Left cardiac atrium (tissue), 4 donors: ENCODE measurements at places on chromosomes 2 and 18. TPM values are rescaled to one million over a fixed set of nuclear protein-coding genes. Genes with fewer than 3 reads are reported as not detected.

Gene SF3B6
- 56.7 TPM for total RNA-seq

DNA sequence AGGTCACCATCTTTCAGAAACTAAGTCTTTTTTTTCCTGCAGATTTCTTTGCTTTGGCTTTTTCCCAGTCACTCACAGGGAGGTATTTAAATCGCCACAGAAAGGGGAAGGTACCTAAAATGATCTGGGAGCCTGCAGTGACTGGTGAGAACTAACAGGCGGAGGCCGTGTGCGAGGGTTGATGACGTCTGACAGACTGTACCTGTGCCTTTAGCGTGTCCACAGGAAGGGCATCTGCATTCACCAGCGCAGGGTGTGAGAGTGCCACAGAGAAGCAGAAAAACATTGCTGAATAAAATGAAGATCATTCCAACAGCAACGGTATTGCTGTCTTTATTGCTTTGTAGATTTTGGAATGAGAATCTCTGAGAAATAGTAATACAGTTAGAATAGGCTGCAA lies 5.7 kb downstream of the CTDP1 start:
- DNase-seq: no peak

GRCh38 chr2:25829377-25829704 lies 48.9 kb downstream of the ASXL2 start:
- no peak for DNase-seq

DNA sequence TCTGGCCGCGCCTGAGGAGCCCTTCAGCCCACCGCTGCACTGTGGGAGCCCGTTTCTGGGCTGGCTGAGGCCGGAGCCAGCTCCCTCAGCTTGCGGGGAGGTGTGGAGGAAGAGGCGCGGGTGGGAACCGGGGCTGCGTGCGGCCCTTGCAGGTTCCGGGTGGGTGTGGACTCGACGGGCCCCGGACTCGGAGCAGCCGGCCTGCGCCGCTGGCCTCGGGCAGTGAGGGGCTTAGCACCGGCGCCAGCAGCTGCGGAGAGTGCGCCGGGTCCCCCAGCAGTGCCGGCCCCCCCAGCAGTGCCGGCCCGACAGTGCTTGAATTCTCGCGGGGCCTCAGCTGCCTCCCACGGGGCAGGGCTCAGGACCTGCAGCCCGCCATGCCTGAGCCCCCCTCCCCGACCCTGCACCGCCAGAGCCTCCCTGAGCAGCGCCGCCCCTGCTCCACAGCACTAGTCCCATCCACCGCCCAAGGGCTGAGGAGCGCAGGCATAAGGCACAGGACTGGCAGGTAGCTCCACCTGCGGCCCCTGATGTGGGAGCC lies 534.2 kb downstream of the ZNF804A start:
- no peak for DNase-seq

Gene METTL5
- 51.5 TPM for total RNA-seq

DNA sequence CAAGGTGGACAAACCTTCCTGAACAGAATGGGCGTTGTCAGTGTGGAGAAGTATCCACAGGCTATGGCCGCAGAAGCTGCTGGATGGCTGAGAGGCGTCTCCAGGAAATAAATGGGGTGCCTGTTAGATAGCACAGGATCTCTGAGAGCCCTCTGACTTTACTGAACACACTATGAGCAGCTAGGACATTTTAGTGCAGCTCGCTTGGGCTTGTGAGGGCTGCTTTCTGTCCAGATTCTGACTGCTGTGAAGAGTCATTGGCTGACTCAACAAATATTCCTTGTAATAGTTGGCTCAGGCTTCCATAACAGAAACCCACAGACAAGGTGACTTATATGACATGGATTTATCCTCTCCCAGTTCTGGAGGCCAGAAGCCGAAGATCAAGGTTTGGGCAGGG lies 100.2 kb upstream of the SNTG2 start:
- DNase-seq: no peak

Gene B4GALT6
- total RNA-seq: 7.9 TPM

GRCh38 chr2:220847589-220847988 lies 724.5 kb downstream of the EPHA4 start:
- DNase-seq: peak; percentile 22

Gene ATP6V1B1
- 0.85 TPM for total RNA-seq

Gene MBP
- total RNA-seq: 24.7 TPM

Gene LCT
- total RNA-seq: not detected

Gene IL1A
- not detected for total RNA-seq

DNA sequence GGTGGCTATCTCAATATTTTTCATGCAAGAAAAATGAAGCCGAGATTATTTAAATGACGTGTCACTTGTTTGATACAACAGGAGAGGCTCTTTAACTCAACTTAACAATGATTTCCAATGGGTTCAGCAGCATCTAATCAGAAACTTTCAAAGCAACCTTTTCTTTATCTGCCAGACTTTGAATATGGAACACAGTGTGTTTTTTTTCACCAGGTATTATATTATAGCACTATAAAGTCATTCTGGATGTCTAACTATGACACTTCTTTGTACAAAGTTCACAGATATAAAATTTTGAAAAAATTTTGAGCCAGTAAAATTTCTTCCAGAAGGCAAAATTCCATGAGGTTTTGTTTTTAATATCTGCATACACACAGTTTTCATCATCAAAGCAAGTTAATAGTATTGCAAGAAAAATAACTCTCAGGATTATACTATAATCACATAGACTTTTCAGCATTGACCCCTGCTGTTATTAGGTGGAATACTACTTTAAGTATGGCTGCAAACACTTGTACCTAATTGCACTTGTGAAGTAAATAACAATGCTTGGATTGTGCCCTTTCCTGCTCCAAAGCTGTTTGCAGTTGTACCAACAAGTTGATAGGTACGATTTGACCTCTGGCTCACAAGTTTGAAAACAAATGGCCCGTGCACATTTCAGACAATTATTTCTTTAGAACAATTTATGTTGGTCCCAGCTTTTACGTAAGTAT lies 44.0 kb upstream of the DSG1 start:
- DNase-seq: no peak

GRCh38 chr2:94870440-94871225 lies 597 bp upstream of the TEKT4 start:
- DNase-seq: peak; percentile 10

Gene C1GALT1C1L
- 2.8 TPM for total RNA-seq

GRCh38 chr2:172588931-172589330 lies 33.0 kb downstream of the PDK1 start:
- no peak for DNase-seq

DNA sequence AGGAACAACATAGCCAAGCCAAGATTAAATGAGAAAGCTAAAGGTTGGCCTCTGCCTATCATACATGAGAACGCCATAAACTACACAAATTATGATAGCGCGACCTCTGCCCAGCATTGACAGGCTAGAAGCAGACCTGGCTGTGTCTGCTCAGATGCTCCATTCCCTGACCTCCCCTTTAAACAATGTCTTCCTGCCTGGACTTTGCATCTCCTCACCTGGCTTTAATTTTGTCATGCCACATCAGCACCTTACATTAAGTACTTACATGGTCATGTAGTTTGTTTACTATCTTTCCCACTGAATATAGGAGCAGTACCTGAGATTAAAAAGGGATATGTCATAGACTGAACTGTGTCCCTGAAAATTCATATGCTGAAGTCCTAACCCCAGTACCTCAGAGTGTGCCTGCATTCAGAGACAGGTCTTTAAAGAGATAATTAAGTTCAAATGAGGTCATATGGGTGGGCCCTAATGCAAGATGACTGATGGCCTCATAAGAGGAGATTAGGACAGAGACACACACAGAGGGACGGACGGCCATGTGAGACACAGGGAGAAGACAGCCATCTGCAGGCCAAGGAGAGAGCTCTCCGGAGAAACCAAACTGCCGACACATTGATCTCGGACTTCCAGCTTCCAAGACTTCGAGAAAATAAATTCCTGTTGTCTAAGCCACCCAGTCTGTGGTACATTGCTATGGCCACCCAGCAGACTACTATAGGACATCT lies 103.7 kb downstream of the BIN1 start:
- no peak for DNase-seq

- no peak for DNase-seq
These were observed 112.1 kb upstream of the FHL2 start for GRCh38 chr2:105510761-105511528.
